ENCODE measurements at places on chromosomes 2 and 18.

GRCh38 chr2:232489516-232490220, 2.0 kb upstream of the ECEL1 start:
- no peak for DNase-seq

DNA sequence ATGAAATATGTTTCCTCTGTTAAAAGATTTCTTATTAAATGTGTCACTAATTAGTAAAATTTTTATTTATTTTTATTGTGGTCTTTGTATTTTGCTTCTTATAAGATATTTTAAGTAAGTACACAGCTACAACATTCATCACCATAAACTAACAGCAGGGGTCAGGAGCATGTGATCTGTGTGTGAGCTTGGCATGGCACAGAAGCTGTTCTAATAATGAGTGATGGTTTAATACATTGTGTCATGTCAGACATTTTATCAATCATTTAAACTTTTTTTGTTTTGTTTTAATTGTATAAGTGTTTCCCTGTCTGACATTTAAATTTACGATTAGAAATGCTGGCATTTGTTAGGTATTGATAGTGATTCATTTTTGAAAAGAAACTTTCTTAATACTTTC, 585.4 kb downstream of the DSC3 start:
- peak; percentile 3 for DNase-seq

- no peak for DNase-seq
Observed at GRCh38 chr2:108988076-108988795, 784 bp downstream of the EDAR start.

GRCh38 chr2:180716186-180717180, 263.9 kb upstream of the UBE2E3 start:
- DNase-seq, result no peak

DNA sequence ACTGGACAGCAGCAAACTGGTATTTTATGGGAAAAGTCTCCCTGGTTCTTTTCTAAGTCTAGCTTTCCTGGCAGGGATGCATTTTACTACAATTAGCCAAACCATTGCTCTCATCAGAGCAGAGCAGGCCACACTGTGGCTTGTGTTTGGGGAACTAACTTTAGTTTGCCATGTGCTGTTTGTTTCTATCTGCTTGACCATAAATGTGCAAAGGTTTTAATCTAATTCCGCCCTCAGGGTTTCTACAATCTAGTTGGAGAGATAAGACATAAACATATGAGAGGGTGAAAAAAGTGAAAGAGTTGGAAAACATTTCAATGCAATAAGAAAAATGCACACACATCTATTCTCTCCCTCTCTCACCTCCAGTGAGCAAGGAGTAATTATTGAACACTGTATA, 86.9 kb upstream of the MAPK4 start:
- DNase-seq, result no peak

- DNase-seq, result peak; percentile 53
Observed at GRCh38 chr2:67240507-67240906, 156.6 kb upstream of the ETAA1 start.

- no peak for DNase-seq
Observed at GRCh38 chr18:10130606-10131005, 216.8 kb downstream of the VAPA start.

GRCh38 chr2:9300829-9301453, 94.3 kb downstream of the ASAP2 start:
- DNase-seq, result no peak

DNA sequence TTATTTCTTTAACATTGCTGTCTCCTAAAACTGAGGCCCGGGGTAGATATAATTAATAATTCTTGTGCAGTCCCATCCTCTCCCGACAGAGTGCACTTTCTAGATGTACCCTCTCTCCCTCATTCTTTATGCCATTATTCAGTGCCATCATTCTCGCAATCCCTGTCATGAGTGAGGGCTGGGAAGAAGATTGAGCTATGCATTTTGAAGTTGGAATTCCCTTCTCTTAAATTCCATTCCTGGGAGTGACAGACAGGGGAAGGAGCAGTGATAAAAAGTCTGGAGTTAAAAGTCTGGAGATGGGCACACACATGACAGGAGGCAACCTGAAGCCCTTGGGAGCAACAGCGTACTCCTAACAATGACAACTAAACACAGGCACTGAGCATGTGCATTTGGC, 2.6 kb upstream of the KCNE4 start:
- no peak for DNase-seq

DNA sequence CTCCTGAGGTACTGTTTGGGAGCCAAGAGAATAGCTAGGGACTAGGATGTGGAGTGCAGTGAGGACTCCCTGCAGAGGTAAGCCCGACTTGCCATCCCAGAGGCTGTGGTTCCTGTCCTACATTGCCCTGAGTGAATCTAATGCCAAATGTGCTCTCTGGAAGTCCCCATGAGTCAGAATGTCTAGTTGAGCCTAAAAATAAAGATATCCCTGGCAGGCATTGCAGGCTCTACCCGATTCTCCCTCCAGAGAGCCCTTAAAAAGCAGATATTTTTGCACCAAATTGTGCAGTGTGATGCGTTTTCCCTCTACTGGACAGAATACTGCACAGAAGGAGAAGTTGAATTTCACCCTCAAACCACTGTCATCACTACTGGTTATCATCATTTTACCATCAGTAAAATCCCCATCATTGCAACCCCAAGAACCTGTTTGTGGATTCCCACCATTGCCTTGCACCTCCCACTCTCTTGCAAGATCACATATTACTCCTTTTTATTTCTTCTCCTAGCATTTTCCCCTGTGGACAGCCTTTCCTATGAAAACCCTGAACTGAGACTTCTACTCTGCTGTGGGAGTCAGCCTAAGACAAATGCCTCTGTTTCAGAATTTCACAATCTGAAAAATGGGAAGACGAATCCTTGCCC, 98.0 kb downstream of the MARCHF4 start:
- DNase-seq, result no peak

GRCh38 chr18:13362607-13363006, 144.0 kb downstream of the LDLRAD4 start:
- DNase-seq, result no peak

GRCh38 chr2:73112026-73112912, 479 bp downstream of the RAB11FIP5 start:
- DNase-seq, result peak; percentile 75

- peak; percentile 96 for DNase-seq
Observed at GRCh38 chr2:170715062-170715931, at the start of gene SP5. Gene SP5 (plus strand): TSS chr2:170715337. CDS start chr2:170715513, 176 bp downstream.

DNA sequence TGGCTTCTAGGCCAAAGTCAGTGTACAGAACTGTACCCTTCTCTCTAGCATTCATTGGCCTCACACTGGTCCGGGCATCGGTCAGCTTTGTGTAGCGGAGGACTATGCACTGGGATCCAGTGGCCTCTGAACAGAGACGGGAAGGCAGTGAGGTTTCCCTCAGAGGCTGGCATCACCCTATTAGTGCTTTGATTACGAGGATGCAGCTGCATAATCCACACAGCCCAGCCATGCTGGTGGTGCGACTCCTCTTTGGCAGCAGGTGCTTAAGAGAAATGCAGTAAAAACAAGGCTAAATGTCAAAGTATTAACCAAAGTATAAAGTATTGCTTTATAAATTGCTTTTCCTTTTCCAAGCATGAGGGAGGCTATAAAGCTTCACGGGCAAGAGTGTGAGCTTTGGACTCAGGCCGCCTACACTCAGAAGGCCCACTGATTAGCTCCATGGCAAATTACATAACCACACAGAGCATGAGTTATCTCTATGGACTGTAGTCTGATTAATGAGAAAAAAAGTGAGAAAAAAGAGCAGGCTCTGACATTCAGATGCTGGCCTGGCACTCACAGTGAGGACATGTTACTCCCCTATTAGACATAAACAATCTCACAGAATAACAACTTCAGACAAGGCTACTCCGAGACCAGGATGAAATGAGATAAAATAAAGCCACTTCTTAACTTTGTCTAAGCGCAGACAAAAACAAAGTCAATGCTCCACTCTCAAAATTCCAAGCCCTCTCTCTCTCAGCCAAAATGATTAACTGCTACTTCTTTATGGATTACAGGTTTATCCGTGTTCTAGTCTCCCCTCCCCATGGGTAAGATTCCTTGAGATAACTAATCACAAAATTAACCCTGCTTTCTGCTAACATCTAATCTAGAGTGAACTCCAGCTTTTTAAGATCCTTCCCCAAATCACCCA, 6.4 kb upstream of the CRYGC start:
- no peak for DNase-seq

- peak; percentile 79 for DNase-seq
Observed at GRCh38 chr2:175823002-175823706, 178.9 kb downstream of the LNPK start.

DNA sequence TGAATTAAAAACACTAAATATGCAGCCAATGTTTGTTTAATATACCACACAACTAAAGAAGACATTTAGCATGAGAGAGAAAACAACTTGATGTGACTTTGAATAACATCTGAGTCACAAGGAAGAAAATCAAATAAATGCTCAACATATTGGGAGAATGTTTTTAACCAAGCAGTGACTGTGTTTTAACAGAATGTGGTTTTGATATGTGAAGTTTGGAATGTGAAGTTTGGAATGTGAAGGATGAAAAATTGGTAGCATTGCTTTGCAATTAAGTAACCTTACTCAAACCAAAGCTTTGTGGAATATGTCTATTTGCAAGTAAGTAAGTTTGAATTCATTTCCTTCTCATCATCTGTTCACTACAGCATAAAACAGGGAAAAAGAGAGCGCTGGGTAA, 128.2 kb upstream of the DNAJC10 start:
- no peak for DNase-seq

DNA sequence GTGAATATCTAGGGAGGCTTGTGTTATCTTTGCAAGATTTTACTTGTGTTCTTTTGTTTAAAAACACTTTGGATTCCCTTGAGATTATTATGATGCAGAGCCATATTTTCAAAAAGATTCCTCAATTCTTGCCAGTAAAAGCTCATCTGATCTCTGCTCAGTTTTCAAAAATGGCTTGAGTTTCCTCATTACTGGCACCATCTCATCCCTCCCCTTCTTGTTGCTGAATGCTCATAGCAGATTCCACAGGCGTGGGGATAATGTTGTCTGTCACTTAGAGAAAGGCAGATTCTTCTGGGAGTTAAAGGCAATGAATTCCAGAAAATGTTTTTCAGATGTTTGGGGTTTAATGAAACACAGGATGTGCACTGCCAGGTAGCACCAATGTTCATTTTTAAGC, 170.4 kb upstream of the TANK start:
- no peak for DNase-seq

DNA sequence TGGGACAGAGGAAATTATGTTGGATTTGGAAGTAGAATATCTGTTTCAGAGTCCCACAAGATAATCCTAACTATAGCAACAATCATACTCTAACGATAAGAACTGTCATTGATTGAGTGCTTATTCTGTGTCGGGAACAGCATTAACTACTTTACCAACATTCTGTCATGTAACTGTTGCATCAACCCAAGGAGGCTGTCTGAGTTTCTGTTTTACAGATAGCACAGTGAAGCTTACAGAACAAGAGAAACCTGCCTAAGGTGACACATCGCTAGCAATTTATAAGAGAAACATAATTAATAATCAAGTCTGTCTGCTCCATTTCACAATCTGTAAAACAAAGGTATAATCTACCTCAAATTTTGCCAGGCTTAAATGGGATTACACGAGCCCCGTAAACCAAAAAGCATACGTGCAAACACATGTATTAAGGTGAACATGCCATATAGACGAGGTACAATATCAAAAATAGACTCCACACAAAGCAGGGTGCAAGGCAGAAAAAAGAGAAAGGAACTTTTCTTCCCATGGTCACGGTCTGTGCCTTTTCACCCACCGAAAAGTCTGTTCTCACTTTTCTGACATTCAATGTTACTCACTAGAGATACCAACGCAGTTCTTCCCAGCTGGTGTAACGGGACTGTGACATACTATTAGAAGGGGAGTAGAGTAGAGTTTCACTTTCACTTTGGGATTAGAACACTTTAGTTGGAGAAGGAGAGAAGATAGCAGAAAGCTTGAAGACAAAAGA, 37.2 kb upstream of the SLC8A1 start:
- DNase-seq, result peak; percentile 39

- DNase-seq, result no peak
Observed at GRCh38 chr2:59711121-59711520, 842.3 kb downstream of the BCL11A start.

GRCh38 chr2:166388481-166389070, 12.8 kb upstream of the SCN9A start:
- DNase-seq, result peak; percentile 22

GRCh38 chr2:216636551-216637450, 3.6 kb downstream of the IGFBP2 start:
- peak; percentile 12 for DNase-seq

DNA sequence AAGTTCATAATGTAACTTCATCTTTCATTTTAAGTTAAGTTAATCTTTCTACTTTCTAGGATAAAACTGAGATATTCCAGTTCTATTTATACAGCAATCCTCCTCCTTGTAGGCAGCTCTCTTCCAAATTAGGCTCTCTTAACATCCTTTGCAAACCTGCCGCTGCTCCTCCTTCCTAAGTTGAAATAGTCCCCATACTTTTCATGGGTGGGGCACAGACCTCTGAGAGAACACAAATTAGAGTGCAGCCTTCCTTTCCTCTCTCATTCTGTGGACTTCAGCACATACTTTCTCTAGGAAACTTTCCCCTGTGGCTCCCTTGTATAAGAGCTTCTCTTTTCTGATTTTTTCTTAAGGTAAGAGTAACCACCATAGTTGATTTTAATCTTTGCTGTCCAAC, 28.3 kb downstream of the TWSG1 start:
- DNase-seq, result no peak

- DNase-seq, result peak; percentile 87
Observed at GRCh38 chr2:181660181-181660580, 3.3 kb upstream of the CERKL start.

DNA sequence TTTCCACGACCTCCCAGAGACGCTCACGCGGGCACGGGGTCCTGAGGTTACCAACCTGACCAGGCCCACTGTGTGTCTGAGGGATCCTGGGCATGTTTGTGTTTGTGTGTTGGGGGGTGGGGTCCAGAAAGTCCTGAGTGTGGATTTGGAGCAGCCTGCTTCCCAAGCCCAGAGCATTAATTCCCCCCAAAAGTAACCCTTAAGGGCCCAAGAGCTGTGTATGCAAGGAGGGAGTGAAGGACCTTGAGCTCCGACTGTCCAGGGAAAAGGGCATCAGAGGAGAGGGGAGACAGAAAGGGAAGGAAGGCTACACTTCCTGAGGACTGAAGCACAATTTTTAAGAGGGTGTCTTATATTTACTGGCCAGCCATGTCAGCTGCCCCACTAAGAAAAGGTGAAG, 5.2 kb upstream of the SIX3 start:
- DNase-seq, result no peak

All from DMS53 (cell line).